ENCODE measurements at places on chromosomes 16 and 17.

- DNase-seq: no peak
Measured at GRCh38 chr17:57675427-57676387, 69.4 kb downstream of the CCDC182 start.

GRCh38 chr17:13865650-13866049 lies 203.7 kb upstream of the COX10 start:
- DNase-seq: no peak

- DNase-seq: no peak
Measured at GRCh38 chr16:8630255-8630953, 8.9 kb downstream of the METTL22 start.

- DNase-seq: no peak
Measured at GRCh38 chr17:35612924-35613521, 25.9 kb downstream of the AP2B1 start.

GRCh38 chr17:64164596-64165285 lies 34.8 kb upstream of the ERN1 start:
- no peak for DNase-seq

DNA sequence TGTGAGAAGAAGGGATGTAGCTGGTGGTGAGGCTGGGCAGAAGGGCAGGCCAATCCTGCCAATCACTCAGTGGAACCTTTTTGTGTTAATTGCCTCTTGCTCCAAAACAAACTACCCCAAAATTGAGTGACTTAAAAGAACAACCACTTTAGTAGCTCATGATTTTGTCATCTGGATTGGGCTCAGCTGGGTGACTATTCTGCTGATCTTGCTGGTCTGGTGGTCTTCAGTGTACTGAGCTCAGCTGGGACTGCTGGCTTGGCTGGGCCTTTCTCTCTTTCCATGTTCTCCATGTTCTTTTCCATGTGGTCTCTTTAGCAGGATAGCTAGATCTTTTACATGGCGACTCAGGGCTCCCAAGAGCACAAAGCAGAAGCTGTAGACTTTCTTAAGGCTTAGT lies 37.7 kb upstream of the SDK2 start:
- DNase-seq: no peak

- no peak for DNase-seq
Measured at GRCh38 chr17:81513753-81514488, 1.3 kb upstream of the ACTG1 start.
